Osteoblast (primary cell): ENCODE measurements at places on chromosomes 1 and 21. TPM values are rescaled to one million over a fixed set of nuclear protein-coding genes. Genes with fewer than 3 reads are reported as not detected.

CDCA8 gene
- 1.5 and 1.8 TPM in 2 replicates for total RNA-seq

OR2T1 gene
- not detected in 2 replicates for total RNA-seq

SPRR1A gene
- not detected in 2 replicates for total RNA-seq

AMPD1 gene
- not detected in 2 replicates for total RNA-seq

PYHIN1 gene
- not detected in 2 replicates for total RNA-seq

COL16A1 gene
- 158 and 197 TPM in 2 replicates for total RNA-seq

LRRC38 gene
- not detected in 2 replicates for total RNA-seq

UBXN10 gene
- total RNA-seq: under 0.01 TPM in 1 of 2 replicates, not detected in the other

KIF2C gene
- total RNA-seq: 3.3 and 3.8 TPM in 2 replicates

SH2D2A gene
- total RNA-seq: 0.29 and 0.36 TPM in 2 replicates

CD34 gene
- total RNA-seq: under 0.01 and 0.36 TPM in 2 replicates

PLK3 gene
- 33.7 and 35.1 TPM in 2 replicates for total RNA-seq

TNFRSF18 gene
- 0.29 TPM in 1 of 2 replicates, not detected in the other for total RNA-seq

TESK2 gene
- 5.4 and 6.2 TPM in 2 replicates for total RNA-seq

ATP5PF gene
- 36.2 and 43.9 TPM in 2 replicates for total RNA-seq

HYI gene
- 24.5 and 27.1 TPM in 2 replicates for total RNA-seq

CELA2A gene
- not detected in 2 replicates for total RNA-seq

PTTG1IP gene
- total RNA-seq: 413 and 480 TPM in 2 replicates

LIPI gene
- not detected in 2 replicates for total RNA-seq

OR2L13 gene
- total RNA-seq: under 0.01 TPM in 1 of 2 replicates, not detected in the other

IPO13 gene
- total RNA-seq: 18.6 and 20.6 TPM in 2 replicates

AADACL4 gene
- total RNA-seq: not detected in 2 replicates

RGS13 gene
- total RNA-seq: not detected in 2 replicates

LRRC71 gene
- 0.36 and 0.59 TPM in 2 replicates for total RNA-seq
